ENCODE measurements at places on chromosomes 7 and 10. TPM values are rescaled to one million over a fixed set of nuclear protein-coding genes. Genes with fewer than 3 reads are reported as not detected.

Gene ASIC3
- not detected for total RNA-seq

DNA sequence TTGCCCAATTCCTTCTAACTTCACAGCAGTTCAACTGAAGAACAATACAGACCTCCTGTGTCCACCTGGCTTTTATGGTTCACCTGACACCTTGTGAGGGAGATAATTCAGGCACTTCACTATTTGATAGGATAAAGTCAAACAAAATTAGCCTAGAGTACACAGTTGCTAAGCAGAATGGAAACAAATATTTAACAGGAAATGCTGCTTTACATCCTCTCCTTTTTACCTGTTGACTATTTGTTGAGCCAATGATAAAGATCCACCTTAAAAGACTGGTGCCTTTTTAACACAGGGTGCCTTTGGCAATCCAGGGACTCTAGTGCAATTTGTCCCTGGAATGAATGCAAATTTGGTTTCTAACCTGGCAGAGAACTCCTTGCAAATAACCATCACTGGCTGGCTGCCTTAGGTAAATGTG lies 39.8 kb downstream of the ITPRID1 start:
- DNase-seq, result no peak

Gene PARG
- total RNA-seq, result 16.0 TPM

- DNase-seq, result no peak
Measured at GRCh38 chr10:114507449-114507848, 103.1 kb upstream of the AFAP1L2 start.

Gene POM121
- 6.3 TPM for total RNA-seq

- no peak for DNase-seq
Measured at GRCh38 chr7:43513251-43513650, 69.7 kb upstream of the STK17A start.

Gene GSTO2
- total RNA-seq, result 3.4 TPM

GRCh38 chr10:88198023-88198422 lies 334.6 kb downstream of the PTEN start:
- no peak for DNase-seq

GRCh38 chr10:123301077-123301857 lies 147.1 kb downstream of the BUB3 start:
- DNase-seq, result peak; percentile 76

Gene PIK3AP1
- not detected for total RNA-seq

DNA sequence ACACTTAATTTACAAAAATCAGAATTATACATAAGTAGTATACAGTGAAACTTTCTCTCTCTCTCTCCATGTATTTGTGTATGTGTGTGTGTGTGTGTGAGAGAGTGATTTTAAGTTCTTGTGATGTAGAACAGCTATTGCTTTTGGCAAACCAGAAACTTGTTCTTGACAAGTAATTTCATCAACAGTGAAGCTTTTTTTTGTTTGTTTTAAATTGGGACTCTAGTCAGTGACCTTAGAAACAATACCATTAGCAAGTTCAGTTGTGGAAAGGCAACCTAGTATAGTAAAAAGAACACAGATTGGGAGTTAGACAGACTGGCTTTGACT lies 319.1 kb downstream of the PTEN start:
- peak; percentile 49 for DNase-seq

Gene SRI
- 21.7 TPM for total RNA-seq

Gene UPK3B
- 0.18 TPM for total RNA-seq

DNA sequence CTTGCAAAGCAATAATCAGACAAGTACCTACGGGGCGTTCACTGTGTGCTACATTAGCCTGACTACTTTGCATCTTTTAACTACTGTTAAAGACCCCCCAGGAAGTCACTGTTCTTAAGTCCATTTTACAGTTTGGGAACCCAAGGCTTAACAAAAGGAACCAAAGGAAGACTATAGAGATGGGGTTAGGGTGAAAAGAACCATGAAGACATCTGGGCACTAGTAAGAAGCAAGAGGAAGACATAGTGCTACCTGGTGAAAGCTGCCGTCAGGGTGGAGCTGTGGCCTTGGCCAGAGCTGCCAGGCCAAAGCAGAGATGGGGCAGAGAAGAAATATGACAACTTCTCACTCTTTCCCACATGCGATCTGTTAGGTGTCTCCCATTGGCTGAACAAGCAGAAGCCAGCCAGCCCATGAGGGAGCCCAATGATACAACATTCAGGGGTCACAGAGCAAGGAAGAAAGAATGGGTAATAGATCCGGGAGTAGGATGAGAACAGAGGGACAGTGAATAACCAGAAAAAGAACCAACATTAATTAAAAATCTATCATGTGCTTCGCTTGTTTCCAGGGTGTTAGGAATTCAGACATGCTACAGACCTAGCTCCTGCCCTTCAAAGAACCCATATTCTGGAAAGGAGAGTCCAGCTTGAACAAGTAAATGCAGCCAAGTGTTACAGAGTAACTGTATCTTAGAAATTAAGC lies 85.4 kb downstream of the ARID5B start:
- DNase-seq, result no peak

GRCh38 chr7:53904355-53904754 lies 637.8 kb upstream of the VSTM2A start:
- DNase-seq, result no peak

Gene DGKB
- 0.36 TPM for total RNA-seq

DNA sequence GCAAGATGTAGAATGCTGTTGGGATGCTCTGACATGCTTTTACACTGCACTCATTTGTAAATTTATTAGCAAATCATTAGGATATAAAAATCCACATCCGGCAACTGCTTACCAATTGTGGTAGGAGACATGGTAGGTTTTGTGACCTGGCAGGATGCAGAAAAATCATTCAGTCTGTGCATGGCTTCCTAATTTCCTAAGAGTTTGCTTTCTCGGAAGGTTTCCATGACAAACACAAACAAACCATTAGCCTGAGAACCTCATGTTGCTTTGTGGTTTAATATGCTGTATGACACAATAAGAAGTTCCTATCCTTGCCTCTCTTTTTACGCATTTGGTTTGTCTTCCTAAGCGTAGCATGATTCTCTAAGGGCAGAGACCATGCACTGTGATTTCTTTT lies 14.7 kb upstream of the LMBR1 start:
- DNase-seq, result no peak
